Cortex of kidney (tissue), 1 donor: ENCODE measurements at places on chromosomes 7 and 10.

- DNase-seq: no peak
Observed at GRCh38 chr7:88280801-88281200, 25.9 kb downstream of the STEAP4 start.

GRCh38 chr10:11373717-11374171 lies 237.7 kb downstream of the USP6NL start:
- no peak for DNase-seq

GRCh38 chr7:130415006-130415405 lies 25.8 kb downstream of the CEP41 start:
- DNase-seq: no peak

DNA sequence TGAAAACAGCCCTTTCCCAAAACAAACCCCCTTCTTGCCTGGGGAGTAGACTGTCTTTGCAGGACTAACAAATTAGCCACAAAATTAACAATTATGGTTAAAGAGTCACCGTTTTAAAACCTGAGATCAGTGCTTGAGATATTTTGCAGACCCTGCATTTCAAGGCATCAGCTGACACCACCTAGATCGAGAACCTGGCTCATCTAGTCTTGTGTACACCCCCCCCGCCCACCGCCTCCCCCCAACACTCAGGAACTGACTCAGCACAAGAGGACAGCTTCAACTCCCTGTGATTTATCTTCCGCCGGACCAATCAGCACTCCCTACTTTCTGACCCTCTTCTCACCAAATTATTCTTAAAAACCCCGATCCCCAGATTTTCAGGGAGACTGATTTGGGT lies 737.1 kb downstream of the PHTF2 start:
- DNase-seq: no peak
